Karpas-422 (cell line): ENCODE measurements at places on chromosomes 7 and 10.

DNA sequence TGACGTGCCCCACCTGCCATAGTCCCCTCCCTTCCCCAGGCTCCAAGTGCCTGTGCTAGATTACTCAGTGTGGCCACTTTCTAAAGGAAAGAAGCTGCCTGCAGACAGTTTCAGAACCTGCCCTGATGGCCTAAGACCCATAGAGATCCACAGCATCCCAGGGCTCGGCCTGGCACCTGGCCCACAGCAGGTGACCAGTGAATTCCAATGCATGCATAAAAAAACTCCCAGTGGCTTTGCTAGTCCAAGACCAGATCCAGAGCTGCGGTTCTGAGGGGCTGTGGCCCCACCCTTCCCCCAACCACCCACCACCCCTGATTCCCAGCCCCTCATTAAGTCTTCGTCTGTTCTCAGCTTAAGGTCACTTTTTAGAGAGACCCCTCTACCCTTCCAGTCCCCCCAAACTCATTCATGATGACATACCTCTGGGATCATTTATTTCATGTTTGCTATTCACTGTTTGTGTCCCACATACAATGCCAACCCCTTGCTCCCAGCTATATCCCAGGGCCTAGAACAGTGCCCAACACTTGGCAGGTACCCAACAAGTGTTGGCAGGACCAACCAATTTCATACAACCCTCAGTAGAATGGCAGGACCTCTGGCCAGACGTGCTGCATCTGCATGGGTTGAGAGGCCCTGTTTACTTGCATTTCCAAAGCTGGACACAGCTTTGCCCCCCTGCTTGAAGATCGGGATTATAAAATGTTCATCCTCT, 118.1 kb downstream of the RGS10 start:
- H3K27me3 ChIP-seq, result no peaks in the 10 kb centered on the region
- peaks cover 13% of the 10 kb centered on the region for H3K36me3 ChIP-seq
- no peak for DNase-seq
- no peak overlapping the region for H3K4me3 ChIP-seq
- no peak overlapping the region for H3K27ac ChIP-seq

DNA sequence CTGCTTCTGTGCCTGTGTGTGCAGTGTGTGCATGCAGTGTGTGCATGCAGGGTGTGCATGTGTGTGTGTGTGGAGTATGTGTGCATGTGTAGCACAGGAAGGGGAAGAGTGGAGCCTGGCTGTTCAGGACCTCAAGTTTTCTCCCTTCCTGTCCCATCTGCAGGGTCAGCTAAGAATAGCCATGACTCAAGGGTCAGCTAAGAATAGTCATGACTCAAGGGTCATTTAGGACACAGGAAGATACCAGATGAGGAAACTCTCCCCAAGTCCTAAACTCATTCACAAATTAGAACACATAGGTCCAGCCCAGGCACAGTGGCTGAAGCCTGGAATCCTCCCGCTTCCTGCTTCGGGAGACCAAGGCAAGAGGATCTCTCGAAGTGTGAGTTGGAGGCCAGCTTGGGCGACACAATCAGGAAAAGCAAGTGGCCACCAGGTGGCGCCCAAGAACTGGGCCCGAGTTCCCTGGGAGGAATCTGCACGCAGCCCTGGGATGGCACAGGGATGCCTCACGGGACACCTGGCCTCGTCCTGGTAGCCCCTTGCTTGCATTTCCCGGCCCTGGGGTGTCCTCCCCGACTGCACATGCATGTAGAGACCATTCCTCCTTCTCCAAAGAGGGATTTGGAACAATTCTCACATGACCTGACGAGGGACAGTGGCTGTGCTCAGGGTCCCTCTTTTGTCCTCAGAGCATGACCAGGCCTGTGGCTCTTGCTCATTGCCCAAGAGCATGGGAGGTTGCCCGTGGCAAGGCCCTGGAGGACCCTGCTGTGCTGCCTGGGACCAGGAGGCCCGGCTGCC, 21.4 kb upstream of the VOPP1 start:
- no peak overlapping the region for H3K4me3 ChIP-seq
- peak; percentile 87 for DNase-seq
- no peak overlapping the region for H3K27ac ChIP-seq
- H3K36me3 ChIP-seq, result no peaks in the 10 kb centered on the region
- no peaks in the 10 kb centered on the region for H3K27me3 ChIP-seq

GRCh38 chr10:85961479-85962067, 405.0 kb downstream of the GRID1 start:
- no peaks in the 10 kb centered on the region for H3K36me3 ChIP-seq
- no peak overlapping the region for H3K4me3 ChIP-seq
- no peak overlapping the region for H3K27ac ChIP-seq

- H3K4me1 ChIP-seq, result peaks cover 4% of the 10 kb centered on the region
- H3K27ac ChIP-seq, result no peak overlapping the region
- H3K36me3 ChIP-seq, result no peaks in the 10 kb centered on the region
- H3K4me3 ChIP-seq, result no peak overlapping the region
- no peak for DNase-seq
- H3K27me3 ChIP-seq, result no peaks in the 10 kb centered on the region
Observed at GRCh38 chr7:129797214-129797789, 155.5 kb downstream of the UBE2H start.

- no peak overlapping the region for H3K27ac ChIP-seq
- H3K4me3 ChIP-seq, result no peak overlapping the region
- H3K27me3 ChIP-seq, result no peaks in the 10 kb centered on the region
- DNase-seq, result no peak
Observed at GRCh38 chr10:80184291-80184690, 21.0 kb downstream of the ANXA11 start.

DNA sequence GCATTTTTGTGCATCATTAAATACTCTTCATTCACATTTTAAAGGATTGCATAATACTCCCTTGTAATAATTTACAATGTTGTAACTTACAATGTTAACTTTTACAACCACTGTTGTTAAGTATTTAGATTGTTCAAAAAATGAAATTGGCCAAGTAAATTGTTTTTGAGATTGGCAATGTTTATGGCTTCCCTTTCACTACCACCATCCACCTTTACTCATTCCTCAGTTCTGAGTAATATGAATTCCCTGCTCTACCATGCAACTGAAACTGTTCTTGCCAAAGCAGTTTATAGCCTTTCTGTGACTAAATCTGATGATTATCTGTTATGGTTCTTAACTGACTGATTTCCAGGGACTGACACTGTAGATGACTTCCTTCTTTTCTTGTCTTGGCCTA, 80.5 kb upstream of the TMEM106B start:
- DNase-seq, result no peak
- H3K27ac ChIP-seq, result no peak overlapping the region
- H3K36me3 ChIP-seq, result no peaks in the 10 kb centered on the region

DNA sequence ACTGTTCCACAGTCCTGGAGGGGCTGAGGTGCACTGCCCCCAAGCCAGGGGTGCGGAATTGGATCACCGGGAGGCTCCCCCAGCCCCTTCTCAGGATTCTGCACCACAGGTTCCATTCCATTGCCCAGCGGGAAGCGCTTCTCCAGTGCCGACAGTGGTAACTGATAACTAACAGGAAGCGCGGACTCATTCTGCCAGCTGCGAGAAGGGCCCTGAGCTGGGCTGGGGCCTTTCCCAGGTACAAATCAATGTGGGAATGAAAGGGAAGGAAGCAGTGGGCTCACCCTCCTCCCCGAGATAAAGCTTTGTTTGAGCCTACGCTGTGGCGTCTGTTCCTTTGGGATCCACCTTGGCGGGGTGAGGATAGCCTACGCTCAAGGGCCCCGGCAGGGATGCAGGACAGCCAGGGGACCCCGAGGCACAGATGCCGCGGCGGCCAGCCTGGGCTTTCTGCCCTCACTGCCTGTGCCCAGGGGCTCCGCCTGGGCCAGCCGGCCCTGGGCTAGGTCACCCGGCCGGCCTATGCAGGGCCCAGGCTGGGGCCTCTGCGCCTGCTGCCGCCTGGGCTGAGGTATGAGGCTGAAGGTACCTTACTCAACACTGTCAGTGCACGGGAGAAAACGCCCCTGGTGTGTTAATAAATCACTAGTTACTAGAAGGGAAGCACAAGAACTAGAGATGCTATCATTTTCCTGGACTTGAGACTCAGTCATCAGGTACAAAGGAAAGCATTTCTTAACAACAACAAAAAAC, 39.4 kb downstream of the EN2 start:
- no peak overlapping the region for H3K4me3 ChIP-seq
- no peaks in the 10 kb centered on the region for H3K27me3 ChIP-seq
- no peak for DNase-seq
- no peak overlapping the region for H3K27ac ChIP-seq
- no peaks in the 10 kb centered on the region for H3K36me3 ChIP-seq

DNA sequence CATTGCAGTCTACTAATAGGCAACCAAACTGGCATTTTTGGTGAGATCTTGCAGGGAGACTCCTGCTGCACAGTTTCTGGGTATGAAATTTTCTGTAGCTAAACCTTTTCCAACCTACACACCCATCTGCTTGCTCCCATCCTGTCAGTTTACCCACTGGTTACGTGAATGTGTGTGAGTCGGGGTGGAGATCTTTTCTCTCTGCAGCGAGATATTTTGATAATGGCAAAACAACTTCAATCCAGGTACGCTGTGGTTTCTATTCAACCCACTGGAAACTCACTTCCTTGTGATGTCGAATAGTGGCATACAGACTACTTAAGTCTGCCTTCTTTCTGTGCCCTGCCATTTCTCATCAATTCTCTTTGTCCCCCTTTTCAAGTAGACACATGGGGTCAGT, 4.5 kb downstream of the PLEKHA1 start:
- peaks cover 2% of the 10 kb centered on the region; the same call in 1 of the 2 replicates for H3K27me3 ChIP-seq
- H3K27ac ChIP-seq, result no peak overlapping the region
- no peak overlapping the region for H3K4me3 ChIP-seq
- peaks cover 3% of the 10 kb centered on the region; the same call in 1 of the 2 replicates for H3K4me1 ChIP-seq
- DNase-seq, result no peak

GRCh38 chr7:71015252-71015900, 116.6 kb upstream of the GALNT17 start:
- no peak overlapping the region for H3K4me3 ChIP-seq
- H3K27me3 ChIP-seq, result no peaks in the 10 kb centered on the region
- H3K27ac ChIP-seq, result no peak overlapping the region
- H3K4me1 ChIP-seq, result no peaks in the 10 kb centered on the region
- DNase-seq, result no peak

DNA sequence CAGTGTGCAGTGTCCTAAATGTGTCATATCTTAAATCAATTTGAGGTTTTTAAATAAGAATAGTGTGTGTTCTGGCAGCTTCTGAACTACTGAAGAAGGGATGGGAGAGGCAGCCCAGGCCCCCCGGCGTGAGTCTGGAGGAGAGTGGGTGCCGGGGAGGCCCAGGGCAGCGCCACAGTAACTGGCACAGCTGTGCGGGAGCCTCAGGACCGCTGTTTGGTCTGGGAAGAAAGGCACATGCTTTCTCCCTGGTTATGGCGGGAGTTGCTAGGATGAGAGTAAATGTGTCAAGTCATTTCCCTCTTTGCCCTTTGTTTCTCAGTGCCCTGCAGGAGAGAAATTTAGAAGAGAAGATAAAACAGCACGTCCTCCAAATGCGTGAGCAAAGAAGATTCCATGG, 31.9 kb upstream of the PWWP2B start:
- no peaks in the 10 kb centered on the region for H3K27me3 ChIP-seq
- no peak for DNase-seq
- H3K4me1 ChIP-seq, result no peaks in the 10 kb centered on the region
- H3K4me3 ChIP-seq, result no peak overlapping the region

DNA sequence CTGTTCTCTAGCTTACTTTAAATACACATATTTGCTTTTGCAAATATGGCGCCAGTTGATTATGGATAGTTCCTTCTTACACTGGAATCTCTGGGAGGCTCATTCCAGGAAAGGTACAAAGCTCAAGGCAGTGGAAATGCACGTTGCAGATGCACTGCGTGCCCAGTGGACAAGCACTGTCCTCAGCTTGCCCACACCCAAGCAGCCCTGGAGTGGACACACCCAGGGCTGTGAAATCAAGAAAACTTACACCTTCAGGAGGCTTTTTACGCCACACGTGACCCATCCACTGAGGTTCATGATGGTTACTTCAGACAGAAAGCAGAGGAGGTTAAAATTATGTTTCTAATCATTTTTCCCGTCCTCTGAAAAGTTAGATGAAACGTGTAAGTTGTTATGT, 248.5 kb downstream of the VTI1A start:
- no peaks in the 10 kb centered on the region for H3K4me1 ChIP-seq
- H3K36me3 ChIP-seq, result no peaks in the 10 kb centered on the region
- H3K27ac ChIP-seq, result no peak overlapping the region
- H3K4me3 ChIP-seq, result no peak overlapping the region

GRCh38 chr7:108146070-108146842, 16.1 kb upstream of the LAMB4 start:
- peak; percentile 82 for DNase-seq
- no peak overlapping the region for H3K4me3 ChIP-seq
- no peak overlapping the region for H3K27ac ChIP-seq
- no peaks in the 10 kb centered on the region for H3K4me1 ChIP-seq
- H3K27me3 ChIP-seq, result 0 out of 2 replicates have a peak, but pooled peaks cover 3% of the 10 kb centered on the region
- H3K36me3 ChIP-seq, result no peaks in the 10 kb centered on the region

GRCh38 chr7:133827707-133828623, 299.2 kb upstream of the LRGUK start:
- H3K36me3 ChIP-seq, result no peaks in the 10 kb centered on the region
- H3K4me1 ChIP-seq, result no peaks in the 10 kb centered on the region
- no peak overlapping the region for H3K4me3 ChIP-seq
- DNase-seq, result no peak
- no peak overlapping the region for H3K27ac ChIP-seq

- H3K27me3 ChIP-seq, result no peaks in the 10 kb centered on the region
- H3K4me3 ChIP-seq, result no peak overlapping the region
- H3K4me1 ChIP-seq, result no peaks in the 10 kb centered on the region
- H3K36me3 ChIP-seq, result no peaks in the 10 kb centered on the region
Observed at GRCh38 chr10:105875050-105875449, 1234.0 kb downstream of the SORCS3 start.

DNA sequence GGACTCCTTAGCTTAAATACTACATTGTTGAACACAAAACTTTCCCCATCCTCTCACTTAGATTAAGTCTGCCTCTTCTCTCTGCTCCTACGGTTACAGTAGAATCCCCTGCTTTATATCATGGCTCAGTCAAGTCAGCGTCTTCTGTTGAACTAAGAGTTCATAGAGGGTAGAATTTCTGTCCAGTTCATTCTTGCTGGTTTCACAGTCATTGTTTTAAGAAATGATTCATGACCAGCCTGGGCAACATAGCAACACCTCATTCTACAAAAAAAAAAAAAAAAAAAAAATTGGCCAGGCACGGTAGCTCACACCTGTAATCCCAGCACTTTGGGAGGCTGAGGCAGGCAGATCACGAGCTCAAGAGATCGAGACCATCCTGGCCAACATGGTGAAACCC, 3.7 kb upstream of the ZFYVE27 start:
- peaks cover 10% of the 10 kb centered on the region for H3K4me1 ChIP-seq
- DNase-seq, result no peak
- H3K27ac ChIP-seq, result no peak overlapping the region
- no peaks in the 10 kb centered on the region for H3K36me3 ChIP-seq

GRCh38 chr7:133805426-133805825, 321.7 kb upstream of the LRGUK start:
- no peak for DNase-seq
- no peak overlapping the region for H3K27ac ChIP-seq
- no peak overlapping the region for H3K4me3 ChIP-seq
- no peaks in the 10 kb centered on the region for H3K4me1 ChIP-seq
- no peaks in the 10 kb centered on the region for H3K27me3 ChIP-seq

DNA sequence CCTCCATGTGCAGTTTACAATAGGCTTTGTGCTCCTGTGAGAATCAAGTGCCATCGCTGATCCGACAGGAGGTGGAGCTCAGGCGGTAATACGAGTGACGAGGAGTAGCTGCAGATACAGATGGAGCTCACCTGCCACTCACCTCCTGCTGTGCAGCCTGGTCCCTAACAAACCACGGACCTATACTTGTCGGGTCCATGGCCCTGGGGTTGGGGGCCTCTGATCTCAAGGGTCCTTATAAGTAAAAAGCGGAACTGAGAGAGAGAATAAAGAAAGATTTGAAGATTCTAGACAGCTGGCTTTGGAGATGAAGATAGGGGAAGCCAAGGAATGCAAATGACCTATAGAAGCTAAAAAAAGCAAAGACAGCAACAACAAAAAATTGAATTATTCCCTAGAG, 130.6 kb downstream of the PLXDC2 start:
- no peak overlapping the region for H3K27ac ChIP-seq
- no peak for DNase-seq
- H3K27me3 ChIP-seq, result no peaks in the 10 kb centered on the region
